ENCODE measurements at places on chromosomes 2 and 18. TPM values are rescaled to one million over a fixed set of nuclear protein-coding genes. Genes with fewer than 3 reads are reported as not detected.

DNA sequence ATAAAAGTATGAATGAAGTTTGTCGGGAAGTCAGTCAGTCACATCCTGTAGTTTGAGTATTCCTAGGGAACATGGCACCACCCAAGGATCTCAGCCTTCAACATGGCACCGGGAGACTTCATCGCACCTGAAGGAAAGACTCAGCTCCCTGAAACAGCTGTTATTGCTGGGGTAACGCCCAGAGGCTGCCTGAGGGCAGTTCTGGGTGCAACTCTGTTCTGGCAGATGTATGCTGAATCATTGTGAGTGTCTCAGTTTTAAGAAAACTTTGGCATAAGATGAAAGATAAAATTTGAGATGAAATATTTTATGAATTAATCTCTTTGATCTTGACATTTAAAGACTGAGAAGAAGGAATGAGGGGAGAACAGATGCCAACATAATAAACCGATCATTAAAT is 49.9 kb upstream of the SERPINB2 start:
- no peak for DNase-seq

GRCh38 chr2:25123682-25124081 is 44.7 kb downstream of the POMC start:
- no peak for DNase-seq

GALR1 gene
- polyA plus RNA-seq = not detected

MZT2B gene
- 351 TPM for polyA plus RNA-seq

MATN3 gene
- 2.0 TPM for polyA plus RNA-seq

GRCh38 chr18:9946831-9947230 is 33.0 kb downstream of the VAPA start:
- peak; percentile 52 for DNase-seq

GRCh38 chr2:39942950-39943349 is 163.9 kb upstream of the THUMPD2 start:
- no peak for DNase-seq

DNA sequence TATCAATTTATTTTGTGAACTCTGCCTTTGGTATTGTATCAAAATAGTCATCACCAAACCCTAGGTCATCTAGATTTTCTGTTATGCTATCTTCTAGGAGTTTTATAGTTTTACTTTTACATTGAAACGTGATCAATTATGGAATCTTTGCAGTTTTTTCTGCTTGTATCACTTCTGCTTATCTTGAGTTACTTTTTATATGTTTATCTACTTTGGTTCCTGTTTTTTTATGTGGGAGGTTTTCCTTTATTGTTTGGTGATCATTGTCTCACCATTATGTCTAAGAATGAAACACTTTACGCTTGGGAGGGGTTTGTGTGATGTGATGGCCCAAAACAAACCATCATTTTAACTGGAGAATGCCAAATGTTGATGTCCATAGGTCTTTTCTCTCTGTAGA is 261.2 kb downstream of the SPAG16 start:
- DNase-seq = no peak

GRCh38 chr2:192390401-192390800 is 195.7 kb upstream of the TMEFF2 start:
- DNase-seq = no peak

NFATC1 gene
- polyA plus RNA-seq = 9.8 TPM

DNA sequence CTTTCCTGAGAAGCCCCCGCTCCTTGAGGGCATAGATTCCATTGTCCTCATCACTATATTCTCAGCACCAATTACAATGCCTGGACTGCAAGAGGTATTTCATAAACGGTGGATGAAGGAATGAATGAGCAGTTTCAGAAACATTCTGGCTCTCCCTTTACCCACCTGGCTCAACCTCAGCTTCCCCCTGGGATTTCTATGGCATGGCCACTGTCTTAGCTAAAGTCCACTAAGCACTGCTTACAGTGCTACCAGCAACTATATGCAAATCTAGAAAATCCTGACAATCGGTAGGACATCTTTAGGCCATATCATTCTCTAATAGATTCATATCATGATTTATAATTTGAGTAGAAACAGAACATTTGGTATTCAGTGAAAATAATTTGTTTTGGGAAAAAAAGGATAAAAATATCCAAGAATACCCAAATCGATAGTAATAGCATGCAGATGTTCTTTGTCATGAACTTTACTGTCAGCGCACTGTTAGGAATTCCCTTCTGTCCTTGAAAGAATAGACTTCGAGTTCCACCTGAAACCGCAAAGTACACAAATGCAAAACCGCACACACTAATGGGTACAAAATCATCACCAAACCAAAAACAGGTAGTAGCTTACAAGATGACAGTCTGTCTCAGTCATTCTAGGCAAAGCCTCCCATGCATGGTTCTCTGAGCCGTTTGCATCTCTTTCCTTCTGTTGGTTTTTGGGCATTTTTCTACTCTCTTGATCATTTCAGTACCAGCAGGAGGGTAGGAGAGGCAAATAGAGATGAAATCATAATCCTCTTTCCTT is 303.6 kb upstream of the ID2 start:
- no peak for DNase-seq

- peak; percentile 50 for DNase-seq
These were observed 343.6 kb upstream of the SYT4 start for GRCh38 chr18:43620936-43621335.

GRCh38 chr18:55318951-55319441 is 269.0 kb downstream of the TCF4 start:
- peak; percentile 67 for DNase-seq

DNA sequence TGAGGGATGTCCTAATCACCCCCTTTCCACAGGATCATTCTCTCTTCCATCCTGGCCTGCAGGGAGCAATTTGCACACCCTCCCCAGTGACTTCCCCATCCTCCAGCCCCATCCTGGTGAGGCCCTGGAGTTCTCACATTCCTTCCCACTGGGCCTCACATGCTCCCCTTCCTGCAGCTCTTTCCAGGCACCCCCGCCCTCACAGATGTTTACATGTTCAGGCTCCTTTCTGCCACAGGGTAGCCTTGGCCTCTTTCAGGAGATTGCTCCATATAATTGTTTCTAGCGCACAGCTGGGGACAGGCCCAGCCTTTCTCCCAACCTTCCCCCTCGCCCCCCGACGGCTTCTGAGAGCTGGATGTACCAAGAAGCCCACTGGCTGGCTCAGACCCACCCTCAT is 288.4 kb upstream of the TRIB2 start:
- DNase-seq = no peak

GRCh38 chr2:207162316-207162715 is 3.4 kb downstream of the KLF7 start:
- DNase-seq = peak; percentile 81

DNA sequence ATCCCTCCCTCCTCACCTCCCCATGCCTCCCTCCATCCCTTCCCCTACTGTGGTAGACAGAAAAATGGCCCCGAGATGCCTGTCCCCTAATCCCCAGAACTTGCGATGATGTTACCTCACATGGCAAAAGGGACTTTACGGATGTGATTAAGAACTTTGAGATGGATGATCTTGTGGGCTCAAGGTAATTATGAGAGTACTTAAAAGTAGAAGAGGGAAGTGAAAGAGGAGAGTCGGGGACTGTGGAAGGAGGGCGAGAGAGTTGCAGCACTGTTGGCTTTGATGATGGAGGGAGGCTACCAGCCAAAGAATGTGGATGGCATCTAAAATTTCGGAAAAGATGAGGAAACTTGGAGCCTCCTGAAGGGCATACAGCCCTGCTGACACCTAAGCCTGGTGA is 66.5 kb downstream of the AGAP1 start:
- DNase-seq = no peak

CFAP65 gene
- not detected for polyA plus RNA-seq

ATG16L1 gene
- polyA plus RNA-seq = 16.2 TPM

DNA sequence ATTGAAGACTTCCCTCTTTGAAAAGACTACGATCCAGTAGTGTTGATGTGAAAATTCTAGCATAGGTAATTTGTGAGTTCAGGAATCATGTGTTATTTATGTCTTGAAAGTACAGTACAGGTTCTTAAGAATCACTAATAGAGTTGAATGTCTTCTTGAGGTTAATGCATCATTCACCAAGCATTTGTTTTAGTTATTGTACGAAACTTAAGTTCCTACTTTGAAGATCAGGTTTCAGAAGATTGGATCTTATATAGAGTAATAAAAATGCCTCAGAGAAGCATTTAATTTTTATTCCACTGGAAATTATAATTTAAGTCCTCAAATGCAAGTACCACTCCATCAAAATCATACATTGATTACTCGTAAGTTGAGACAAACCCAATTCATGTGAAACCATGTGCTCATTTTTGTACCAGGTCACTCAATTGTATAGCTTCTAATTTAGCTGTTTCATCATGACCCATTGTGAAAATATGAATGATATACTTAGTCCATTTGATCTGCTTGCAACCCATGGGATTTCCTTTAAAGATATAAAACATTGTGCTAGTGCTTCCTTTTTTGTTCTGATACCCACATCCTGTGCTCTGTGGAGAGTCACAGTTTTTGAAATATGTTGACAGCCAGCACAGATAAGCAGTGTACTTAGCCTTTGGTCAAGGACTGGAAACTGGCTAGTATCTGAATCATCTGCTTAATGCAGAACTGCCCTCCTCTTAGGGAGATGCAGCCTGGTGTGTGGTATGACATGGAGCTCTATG is 22.5 kb upstream of the RAB27B start:
- DNase-seq = peak; percentile 81

Data from GM23248 (cell line).